Mesothelial cell of epicardium (in vitro differentiated cells): ENCODE measurements at places on chromosomes 7 and 10.

DNA sequence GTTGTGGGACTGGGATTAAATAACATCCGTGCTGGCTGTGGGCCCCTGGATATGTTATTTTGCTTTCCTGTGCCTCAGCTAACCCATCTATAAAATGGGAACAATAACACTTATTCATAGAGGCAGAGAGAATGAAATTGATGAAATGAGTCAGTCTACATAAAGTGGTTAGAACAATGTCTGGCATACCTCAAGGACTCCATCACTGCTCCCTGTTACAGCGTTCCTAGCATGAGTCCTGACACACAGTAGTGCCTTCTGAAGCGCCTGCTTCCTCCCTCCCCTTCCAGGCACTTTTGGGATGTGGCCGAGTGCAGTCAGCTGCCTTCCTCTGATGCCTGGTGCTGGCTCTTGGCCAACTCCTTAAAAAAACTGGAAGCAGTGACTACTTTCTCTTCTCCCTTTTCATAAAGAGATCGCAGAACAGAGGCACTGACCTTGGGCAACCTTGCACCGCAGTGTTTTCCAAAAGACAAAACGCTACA is 108.4 kb upstream of the ZMIZ1 start:
- H3K4me3 ChIP-seq, result no peak overlapping the region
- H3K4me1 ChIP-seq, result peaks cover 32% of the 10 kb centered on the region
- no peak for DNase-seq
- no peak overlapping the region for H3K27ac ChIP-seq
- no peaks in the 10 kb centered on the region for H3K27me3 ChIP-seq

DNA sequence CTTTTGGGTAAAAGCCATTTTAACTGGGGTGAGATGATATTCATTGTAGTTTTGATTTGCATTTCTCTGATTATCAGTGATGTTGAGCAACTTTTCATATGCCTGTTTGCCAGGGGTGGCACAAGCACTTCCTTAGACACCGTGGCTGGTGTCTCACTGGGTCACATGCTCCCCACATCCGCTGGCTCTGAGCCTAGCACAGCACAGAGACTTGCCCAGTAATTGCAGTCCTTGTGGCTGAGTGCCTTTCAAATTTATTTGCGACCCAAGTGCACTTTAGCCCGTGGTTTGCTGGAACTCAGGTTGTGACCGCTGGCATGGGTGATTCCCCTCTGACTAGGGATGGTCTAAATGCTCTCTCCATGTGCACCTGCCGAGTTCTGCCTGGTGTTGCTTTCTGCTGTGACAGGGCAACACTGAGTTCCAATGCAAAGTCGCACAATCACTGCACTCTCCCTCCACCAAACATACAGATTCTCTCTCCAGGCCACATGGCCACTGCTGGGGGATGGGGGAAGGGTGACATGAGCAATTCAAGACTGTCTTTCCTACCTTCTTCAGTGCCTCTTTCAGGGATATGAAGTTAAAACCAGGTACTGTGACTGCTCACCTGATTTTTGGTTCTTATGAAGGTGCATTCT is 66.5 kb downstream of the ZNF277 start:
- H3K27me3 ChIP-seq, result no peaks in the 10 kb centered on the region
- no peak overlapping the region for H3K4me3 ChIP-seq
- H3K27ac ChIP-seq, result no peak overlapping the region
- H3K4me1 ChIP-seq, result peaks cover 4% of the 10 kb centered on the region
- DNase-seq, result no peak
- H3K36me3 ChIP-seq, result no peaks in the 10 kb centered on the region

GRCh38 chr7:1558181-1558811 is 2.3 kb upstream of the TMEM184A start:
- DNase-seq, result no peak
- no peaks in the 10 kb centered on the region for H3K27me3 ChIP-seq
- no peak overlapping the region for H3K27ac ChIP-seq
- H3K4me3 ChIP-seq, result no peak overlapping the region
- H3K4me1 ChIP-seq, result peaks cover 38% of the 10 kb centered on the region

DNA sequence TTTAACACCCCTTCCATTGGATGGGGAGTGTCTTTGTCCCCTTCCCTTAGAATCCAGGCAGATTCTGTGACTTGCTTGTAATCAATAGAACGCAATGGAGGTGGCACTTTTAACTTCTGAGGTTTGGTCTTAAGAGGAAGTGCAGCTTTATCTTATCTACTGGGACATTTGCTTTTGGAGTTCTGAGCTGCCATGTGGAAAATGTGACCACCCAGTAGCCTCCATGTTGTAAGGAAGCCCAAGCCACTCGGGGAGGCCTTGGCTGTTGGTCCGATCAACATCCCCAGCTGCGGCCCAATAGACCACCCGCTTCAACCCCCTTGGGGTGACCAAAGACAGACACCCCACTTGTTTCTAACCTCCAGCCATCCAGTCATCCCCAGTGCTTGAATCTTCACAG is 86.3 kb upstream of the FAM171A1 start:
- peaks cover 11% of the 10 kb centered on the region for H3K27me3 ChIP-seq
- no peak overlapping the region for H3K27ac ChIP-seq
- no peak for DNase-seq
- H3K4me1 ChIP-seq, result peaks cover 8% of the 10 kb centered on the region
- no peaks in the 10 kb centered on the region for H3K36me3 ChIP-seq

GRCh38 chr10:114859222-114859621 is 37.6 kb downstream of the FHIP2A start:
- no peaks in the 10 kb centered on the region for H3K27me3 ChIP-seq
- H3K4me1 ChIP-seq, result peaks cover 14% of the 10 kb centered on the region
- H3K27ac ChIP-seq, result peak overlapping the region; percentile 30
- peaks cover 40% of the 10 kb centered on the region for H3K36me3 ChIP-seq

- peaks cover 12% of the 10 kb centered on the region for H3K4me1 ChIP-seq
- peaks cover 3% of the 10 kb centered on the region for H3K27me3 ChIP-seq
- no peak for DNase-seq
- no peak overlapping the region for H3K27ac ChIP-seq
Observed at GRCh38 chr7:17593819-17594419, 295.5 kb downstream of the AHR start.

DNA sequence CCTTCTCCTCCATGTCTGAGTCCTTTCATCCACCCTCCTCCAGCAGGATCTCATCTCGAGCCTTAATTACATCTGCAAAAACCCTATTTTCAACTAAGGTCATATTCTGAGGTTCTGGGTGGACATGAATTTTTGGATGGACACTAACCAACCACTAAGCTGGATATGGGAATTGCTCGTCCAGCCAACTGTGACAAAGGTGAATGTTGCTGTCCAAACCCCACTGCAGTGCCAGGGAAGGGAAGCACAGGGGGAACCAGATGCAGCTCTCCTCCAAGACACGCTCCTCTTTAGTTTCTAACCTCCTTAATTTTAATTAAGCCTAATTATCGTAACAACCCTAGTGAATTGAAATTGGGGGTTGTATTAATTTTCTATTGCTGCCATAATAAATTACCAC is 65.1 kb upstream of the EBF3 start:
- H3K4me3 ChIP-seq, result no peak overlapping the region
- no peaks in the 10 kb centered on the region for H3K36me3 ChIP-seq
- H3K4me1 ChIP-seq, result no peaks in the 10 kb centered on the region
- H3K27ac ChIP-seq, result no peak overlapping the region
- DNase-seq, result no peak
- H3K27me3 ChIP-seq, result peaks cover 15% of the 10 kb centered on the region

DNA sequence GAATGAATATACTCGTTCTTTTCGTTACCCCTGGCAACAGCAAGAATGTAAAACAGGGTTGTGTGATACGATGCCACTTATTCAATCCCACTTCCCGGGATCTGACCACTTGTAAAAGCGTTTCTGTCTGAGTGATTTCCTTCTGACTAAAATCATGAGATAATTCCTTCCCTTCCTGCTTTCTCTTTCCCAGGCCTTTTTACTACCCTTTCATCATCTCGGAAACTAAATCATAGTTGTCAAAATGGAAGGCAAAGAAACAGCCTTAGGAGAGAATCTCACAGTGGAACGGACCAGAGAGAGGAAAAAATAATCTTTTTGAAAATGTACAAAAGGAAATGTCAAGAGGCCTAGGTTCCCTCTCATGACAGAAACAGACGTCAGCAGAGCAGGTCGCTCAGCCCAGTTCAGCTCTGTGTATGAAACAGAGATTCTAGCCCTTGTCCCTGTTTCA is 29.8 kb downstream of the DIP2C start:
- H3K4me3 ChIP-seq, result peak overlapping the region; percentile 22
- no peaks in the 10 kb centered on the region for H3K36me3 ChIP-seq
- H3K4me1 ChIP-seq, result peaks cover 31% of the 10 kb centered on the region
- peak overlapping the region; percentile 94 for H3K27ac ChIP-seq
- H3K27me3 ChIP-seq, result no peaks in the 10 kb centered on the region

GRCh38 chr10:92241158-92241500 is 49.7 kb downstream of the CPEB3 start:
- no peak for DNase-seq
- H3K36me3 ChIP-seq, result peaks cover 5% of the 10 kb centered on the region
- peak overlapping the region; percentile 83 for H3K27ac ChIP-seq

- H3K27ac ChIP-seq, result no peak overlapping the region
- H3K4me1 ChIP-seq, result no peaks in the 10 kb centered on the region
- no peak overlapping the region for H3K4me3 ChIP-seq
- no peaks in the 10 kb centered on the region for H3K27me3 ChIP-seq
- no peaks in the 10 kb centered on the region for H3K36me3 ChIP-seq
Observed at GRCh38 chr10:79331709-79332108, 15.6 kb upstream of the PPIF start.

DNA sequence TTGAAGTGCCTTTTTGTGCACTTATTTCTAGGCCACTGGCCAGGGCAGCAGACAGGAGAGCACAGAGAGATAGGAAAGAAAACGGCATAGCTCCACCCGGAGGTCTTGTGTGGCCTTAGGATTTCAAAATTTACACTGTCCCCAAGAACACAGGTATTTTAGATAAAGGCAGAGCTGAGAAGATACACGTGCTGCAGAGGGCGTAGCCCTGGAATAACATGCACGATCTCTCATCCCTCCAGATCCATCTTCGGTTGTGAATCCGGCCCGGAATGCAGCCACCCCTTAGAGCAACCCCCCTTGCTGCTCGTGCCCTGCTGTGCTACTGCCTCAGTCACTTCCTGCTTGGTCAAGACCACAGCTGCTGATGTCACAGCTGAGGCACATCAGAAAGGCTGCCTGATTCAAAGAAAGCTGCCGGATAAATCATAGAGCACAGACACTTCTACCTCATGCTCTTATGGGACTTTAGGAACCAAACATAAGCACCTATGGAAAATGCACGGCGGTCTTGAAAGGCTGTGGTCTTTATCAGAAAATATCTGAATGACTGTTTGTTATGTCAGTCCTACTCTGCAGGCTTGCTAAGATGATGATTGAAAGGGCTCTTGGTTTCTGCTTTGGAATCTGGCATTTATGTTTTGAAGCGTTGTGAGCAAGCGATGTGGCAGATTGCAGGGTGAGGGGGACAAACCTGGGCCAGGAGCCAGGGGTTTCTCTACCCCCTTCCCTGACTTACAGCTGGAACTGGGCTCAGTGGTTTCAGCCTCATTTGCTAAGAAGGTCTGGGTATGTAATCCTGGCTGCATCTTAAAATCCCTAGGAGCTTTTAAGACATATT is 152.0 kb downstream of the SVIL start:
- H3K36me3 ChIP-seq, result peaks cover 32% of the 10 kb centered on the region
- DNase-seq, result no peak
- H3K4me1 ChIP-seq, result peaks cover 21% of the 10 kb centered on the region
- no peak overlapping the region for H3K4me3 ChIP-seq

- H3K36me3 ChIP-seq, result no peaks in the 10 kb centered on the region
- H3K27ac ChIP-seq, result no peak overlapping the region
- no peak overlapping the region for H3K4me3 ChIP-seq
- no peak for DNase-seq
- peaks cover 3% of the 10 kb centered on the region for H3K4me1 ChIP-seq
Observed at GRCh38 chr10:6269432-6269831, 66.7 kb downstream of the PFKFB3 start.

GRCh38 chr7:802500-803242 is 29.6 kb upstream of the SUN1 start:
- no peaks in the 10 kb centered on the region for H3K27me3 ChIP-seq
- H3K4me1 ChIP-seq, result peaks cover 2% of the 10 kb centered on the region
- DNase-seq, result no peak
- peak overlapping the region; percentile 9 for H3K27ac ChIP-seq
- H3K4me3 ChIP-seq, result no peak overlapping the region
